ENCODE measurements at places on chromosomes 12 and 14.
A peak's percentile ranks its signal among the peaks of the same experiment; 100 is the strongest.

- peak; percentile 77 for DNase-seq
Measured at GRCh38 chr12:105384916-105385535, 54.5 kb downstream of the C12orf75 start.

- DNase-seq = peak; percentile 80
Measured at GRCh38 chr12:47949441-47950341, 13.7 kb upstream of the TMEM106C start.

DNA sequence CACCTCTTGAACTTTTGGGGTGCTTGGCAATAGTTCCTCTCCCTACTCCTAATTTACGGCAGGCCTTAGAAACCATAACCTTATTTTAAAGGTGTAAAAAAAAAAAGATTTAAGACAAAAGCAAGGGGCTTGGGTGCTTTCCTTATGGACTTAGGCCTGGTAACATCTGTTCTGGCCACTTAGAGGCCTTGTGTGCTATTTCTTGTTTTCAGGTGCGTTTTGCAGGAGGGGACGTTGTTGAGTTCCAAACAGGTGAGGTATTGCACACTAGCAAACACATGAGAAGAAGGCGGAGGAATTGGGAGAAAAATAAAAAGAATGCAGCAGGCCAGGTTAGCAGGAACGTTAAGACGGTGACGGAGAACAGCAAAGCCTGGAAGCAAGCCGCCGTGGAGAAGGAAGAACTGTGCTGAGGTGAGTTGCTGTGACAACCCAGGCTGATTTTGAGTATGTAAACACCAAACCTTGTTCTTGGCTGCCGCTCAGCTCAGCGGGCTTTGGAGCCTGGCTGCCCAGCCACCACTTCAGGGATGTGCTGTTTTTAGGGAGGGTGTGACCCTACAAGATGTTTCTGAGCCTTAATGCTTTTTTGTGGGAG, 17.3 kb downstream of the EMG1 start:
- DNase-seq = no peak

- DNase-seq = no peak
Measured at GRCh38 chr12:131166717-131167116, 213.0 kb downstream of the ADGRD1 start.

GRCh38 chr12:29320295-29321085, 60.5 kb downstream of the ERGIC2 start:
- peak; percentile 85 for DNase-seq

GRCh38 chr12:1445807-1446206, 148.6 kb downstream of the FBXL14 start:
- DNase-seq = no peak

DNA sequence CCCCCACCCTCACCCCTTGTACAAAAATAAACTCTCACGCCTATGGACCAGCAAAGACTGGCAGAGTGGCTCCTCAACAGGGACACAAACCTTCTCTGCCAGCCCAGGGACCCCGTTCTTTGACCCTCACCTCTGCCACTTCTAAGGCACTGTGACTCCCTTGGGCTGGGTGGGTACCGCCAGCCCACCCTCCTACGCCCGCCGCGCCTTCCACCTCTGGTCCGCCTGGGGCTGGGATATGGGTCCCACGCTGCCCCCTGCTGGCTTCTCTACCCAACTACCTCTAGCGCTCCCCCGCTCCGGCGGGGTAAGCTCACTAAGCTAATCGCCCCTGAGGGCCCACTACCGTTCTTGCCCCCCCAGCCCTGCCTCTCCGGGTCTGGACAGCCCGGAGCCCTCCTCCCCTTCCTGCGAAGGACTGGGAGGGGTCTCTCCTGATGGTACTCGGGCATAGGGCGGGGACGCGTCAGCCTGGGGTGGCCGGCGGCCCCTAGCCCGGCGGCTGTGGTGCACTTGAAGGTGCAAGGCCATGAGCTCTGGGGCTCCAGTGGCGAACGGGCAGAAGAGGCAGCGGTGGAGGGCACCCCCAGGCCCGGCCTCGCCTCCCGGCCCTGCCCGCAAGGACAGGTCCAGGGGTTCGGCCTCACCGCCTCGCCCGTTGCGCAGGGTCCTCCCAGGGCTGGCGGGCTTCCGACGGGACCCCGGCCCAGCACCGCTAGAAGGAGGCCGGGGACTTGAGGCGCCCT, 8.1 kb downstream of the ZNF219 start:
- no peak for DNase-seq

DNA sequence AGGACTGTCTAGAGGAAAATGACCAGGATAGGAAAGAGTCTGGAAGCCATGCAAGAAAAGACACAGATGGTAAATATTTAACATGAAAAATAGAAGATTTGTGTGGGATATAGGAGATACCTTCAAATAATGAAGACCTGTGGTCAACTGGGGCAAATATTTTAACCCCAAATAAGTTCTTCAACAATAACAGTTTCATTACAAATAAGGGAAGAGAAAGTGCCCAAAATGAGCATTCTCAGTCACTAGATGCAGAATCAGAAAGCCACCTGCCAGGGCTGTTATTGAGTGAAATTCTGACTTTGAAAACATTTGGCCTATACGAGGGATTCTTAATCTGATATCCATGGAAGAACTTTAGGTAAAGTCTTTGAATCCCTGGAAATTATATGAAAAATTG, 231.2 kb upstream of the PLEKHG7 start:
- DNase-seq = no peak

DNA sequence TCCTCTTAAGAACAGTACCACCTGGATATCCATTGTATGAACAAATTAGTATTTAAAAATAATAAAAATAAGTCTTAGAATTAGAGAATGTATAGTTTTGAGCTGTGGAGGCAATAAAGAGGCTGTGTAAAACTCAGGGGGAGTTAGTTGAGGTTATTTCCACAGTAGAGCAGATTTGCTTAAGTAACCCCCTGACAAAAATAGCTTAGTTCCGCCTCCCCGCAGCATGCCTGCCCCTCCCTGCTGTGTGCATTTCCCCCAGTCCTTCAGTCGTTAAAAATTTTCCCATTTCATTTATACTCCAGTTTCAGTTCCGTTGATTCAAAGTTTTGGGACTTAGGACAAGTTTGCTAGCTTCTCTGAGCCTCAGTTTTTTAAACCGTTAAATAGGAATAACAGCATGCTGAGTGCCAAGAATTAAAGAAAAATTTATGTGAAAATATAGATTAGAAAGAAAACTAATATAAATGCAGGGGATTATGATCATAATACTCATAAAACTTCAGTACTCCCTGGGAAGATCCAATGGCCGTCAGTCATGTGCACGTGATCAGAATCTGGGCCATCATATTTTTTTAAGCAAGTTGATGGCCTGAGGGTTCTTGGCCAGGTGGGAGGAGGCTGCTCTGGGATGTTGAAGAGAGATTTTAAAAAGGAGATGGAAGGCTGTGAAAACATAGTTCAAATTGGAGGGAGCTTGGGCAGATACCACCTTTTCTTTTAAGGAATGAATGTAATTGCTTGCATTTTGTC, 14.5 kb upstream of the SLC38A2 start:
- peak; percentile 58 for DNase-seq

DNA sequence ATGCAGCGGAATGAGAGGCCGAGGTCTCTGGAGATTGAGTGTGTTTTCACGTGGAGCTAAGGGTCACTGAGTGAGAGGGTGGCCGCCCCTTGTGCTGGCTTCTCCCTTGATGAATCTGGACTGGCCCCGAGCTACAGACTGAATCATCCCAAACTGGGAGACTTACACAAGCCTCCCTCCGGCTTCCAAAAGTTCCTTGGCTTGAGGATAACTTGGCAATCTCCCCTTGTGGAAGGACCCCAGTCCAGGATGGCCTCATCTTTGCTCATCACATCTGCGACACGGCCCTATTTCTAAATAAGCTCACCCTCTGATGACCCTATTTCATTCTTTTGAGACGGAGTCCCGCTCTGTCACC, 41.5 kb upstream of the FBRSL1 start:
- no peak for DNase-seq

- DNase-seq = peak; percentile 72
Measured at GRCh38 chr12:57517187-57517586, 3.1 kb downstream of the DDIT3 start.

DNA sequence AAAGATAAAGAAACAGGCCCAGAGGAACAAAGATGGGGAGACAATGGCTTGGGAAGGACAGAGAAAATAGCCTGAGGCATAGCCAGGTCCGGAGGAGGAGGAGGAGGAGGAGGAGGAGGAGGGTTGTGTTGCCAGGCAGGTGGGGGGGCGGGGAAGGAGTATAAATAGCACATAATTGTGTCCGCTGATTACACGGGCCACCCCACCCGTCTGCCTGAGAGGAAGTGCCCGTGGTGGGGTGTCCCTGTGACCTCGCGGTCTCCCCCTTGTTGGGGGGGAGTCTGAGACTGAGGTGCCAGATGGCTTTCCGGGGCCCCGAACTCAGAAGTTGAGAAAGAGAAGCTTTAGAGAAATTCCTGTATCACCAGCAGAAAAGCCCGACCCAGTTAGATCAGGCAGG, 1.9 kb upstream of the SP7 start:
- no peak for DNase-seq

DNA sequence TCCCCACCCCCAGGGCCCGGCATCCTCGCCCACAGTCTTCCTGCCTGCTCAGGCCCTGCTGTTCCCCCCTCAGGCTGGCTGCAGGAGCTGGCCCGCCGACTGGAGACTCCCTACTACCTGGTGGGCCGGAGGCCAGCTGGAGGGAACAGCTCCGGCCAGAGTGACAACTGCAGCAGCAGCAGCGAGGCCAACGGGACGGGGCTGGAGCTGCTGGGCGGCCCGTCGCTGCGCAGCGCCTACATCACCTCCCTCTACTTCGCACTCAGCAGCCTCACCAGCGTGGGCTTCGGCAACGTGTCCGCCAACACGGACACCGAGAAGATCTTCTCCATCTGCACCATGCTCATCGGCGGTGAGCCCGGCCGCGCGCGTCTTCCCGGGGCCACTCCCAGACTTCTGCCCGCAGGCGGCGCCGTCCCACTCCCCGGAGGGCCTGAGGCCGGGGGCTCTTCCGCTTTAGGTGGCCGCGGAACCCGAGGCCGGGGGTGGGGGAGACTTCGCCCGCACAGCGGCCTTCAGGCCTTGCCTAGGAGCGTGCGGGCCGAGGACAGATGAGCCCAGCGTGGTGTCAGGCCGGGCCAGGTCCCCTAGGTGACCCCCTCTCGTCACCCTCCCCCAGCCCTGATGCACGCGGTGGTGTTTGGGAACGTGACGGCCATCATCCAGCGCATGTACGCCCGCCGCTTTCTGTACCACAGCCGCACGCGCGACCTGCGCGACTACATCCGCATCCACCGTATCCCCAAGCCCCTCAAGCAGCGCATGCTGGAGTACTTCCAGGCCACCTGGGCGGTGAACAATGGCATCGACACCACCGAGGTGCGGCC, 10.2 kb downstream of the KCNH3 start:
- no peak for DNase-seq

GRCh38 chr14:92323916-92324818, 1.2 kb downstream of the SLC24A4 start:
- DNase-seq = no peak

DNA sequence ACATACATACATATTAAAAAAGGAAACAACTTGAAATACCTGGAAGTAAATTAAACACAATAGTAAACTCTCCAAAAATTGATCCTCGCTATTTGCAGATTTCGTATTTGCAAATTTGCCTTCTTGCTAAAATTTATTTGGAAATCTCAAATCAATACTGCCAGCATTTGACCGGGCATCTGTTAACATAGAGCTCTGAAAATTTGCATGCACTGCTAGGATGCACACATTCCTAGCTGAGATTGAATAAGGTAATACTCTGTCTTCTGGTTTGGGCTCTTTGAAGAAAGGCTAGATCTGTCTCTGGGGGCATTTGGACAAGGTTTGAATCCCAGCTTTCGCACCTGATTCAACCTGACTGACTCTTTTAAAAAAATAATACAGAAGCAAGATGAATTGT, 729.1 kb upstream of the MGAT4C start:
- DNase-seq = no peak

DNA sequence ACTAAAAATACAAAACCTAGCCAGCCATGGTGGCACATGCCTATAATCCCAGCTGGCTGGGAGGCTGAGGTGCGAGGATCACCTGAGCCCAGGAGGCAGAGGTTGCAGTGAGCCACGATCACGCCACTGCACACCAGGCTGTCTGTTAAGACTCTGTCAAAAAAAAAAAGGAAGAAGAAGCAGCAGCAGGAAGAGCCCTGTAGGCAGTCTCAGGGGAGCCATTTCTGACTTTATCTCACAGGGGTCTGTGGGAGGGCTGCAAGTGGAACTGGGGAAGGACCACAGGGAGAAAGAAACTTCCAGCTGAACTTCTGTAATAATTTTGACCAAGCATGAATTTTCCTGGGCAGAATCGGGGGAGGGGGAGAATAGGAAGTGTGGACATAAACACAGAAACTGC, 32.7 kb downstream of the GARIN6 start:
- no peak for DNase-seq

DNA sequence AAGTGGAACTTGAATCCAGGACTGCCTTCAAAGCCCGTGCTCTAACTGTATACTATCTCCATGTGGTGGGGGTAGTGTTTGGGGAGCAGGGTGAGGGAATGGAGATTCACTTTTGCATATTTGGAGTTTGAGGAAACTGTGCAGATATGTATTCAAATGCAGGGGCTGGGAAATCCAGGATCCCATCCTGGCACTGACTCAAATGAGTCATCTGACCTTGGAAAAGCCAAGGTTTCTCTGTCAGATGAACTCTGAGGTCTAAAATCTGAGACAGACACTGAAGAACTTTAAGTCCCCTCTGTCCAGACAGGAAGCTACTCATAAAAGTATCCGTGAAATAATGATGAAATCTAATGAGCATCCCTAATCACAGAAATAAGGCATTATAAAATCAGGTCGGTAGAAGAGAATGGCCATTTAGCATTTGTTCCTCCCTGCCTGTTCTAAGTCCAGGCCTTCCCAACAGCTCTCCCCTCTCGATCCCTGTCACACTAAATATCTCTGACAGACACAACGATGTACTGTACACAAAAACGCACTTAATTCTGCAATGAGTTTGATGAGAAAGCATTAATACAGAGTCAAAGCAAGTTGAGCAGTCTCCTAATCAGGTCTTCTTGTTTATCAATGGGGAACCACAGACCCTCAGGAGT, 14.4 kb downstream of the NIN start:
- peak; percentile 84 for DNase-seq

DNA sequence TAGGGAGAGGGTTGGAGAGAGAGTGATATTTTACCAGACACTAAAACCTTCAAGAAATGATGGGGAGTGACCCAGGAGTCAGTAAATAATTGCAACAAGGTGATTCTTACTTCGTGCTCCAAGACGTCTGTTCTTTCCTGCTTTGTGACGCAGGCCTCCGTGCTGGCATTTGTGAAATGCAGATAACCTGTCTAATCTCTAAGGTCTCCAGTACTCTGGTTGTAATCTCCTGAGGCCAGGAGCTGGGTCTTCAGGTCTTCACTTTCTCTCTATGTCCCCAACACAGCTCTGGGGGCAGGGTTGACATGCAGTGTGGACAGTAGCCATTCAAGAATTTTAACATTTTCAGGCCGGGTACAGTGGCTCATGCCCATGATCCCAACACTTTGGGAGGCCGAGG, 53.1 kb downstream of the CD9 start:
- no peak for DNase-seq

GRCh38 chr12:124044021-124044420, 71.0 kb downstream of the ZNF664 start:
- DNase-seq = no peak

DNA sequence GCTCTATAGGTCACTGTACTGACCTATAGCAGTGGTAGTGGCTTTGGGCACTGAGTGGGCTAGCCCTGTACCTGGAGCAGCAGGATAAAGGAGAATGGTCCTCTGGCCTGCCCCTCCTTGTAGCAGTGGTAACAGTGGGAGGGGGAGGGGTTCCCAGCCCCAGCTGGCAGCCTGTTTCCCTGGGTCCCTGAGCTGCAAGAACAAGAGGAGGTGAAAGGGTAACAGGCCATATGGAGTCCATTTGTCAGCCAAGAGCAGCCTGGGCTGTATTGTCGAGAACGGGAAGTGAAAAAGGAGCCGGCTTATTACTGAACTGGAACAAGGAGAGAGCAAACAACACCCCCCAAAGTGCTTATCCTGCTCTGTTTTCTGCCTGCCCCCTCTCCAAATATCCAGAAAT, 73.8 kb upstream of the SRSF5 start:
- DNase-seq = no peak

All from EL (cell line).